Activated naive CD8-positive, alpha-beta T cell treated with anti-CD3 and anti-CD28 coated beads, Interleukin-2, amount 10 ng/mL, durations not matched to agents 7 days and 5 days (primary cell): ENCODE measurements at places on chromosomes 3 and 15. TPM values are rescaled to one million over a fixed set of nuclear protein-coding genes. Genes with fewer than 3 reads are reported as not detected.

DNA sequence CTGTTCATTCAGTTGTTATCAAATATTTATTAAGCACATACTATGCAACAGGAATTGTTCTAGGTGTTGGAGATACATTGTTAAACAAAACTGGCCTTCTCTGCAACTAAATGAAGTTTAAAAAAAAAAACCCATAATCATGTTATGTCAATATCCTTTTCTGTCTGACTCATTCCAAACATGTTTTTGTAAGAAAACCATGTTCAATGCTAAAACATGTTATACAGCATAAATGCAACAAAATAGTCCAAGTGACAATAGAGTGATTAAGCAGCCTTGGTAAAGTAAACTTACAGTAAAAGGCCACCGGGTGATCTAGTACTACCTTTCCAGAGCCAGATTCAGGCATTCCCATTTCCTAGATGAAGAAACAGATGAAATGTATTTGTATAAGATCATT lies 278.0 kb upstream of the NECTIN3 start:
- no peak overlapping the region for H3K4me3 ChIP-seq
- H3K36me3 ChIP-seq = no peaks in the 10 kb centered on the region
- no peak overlapping the region for H3K27ac ChIP-seq
- no peak for DNase-seq
- H3K4me1 ChIP-seq = no peaks in the 10 kb centered on the region

The MFGE8 gene
- total RNA-seq = 100 TPM

- H3K36me3 ChIP-seq = peaks cover 6% of the 10 kb centered on the region
- peak within 1 kb of the TSS; percentile 86 for H3K27ac ChIP-seq
Observed at GRCh38 chr3:52056521-52056967, at the start of gene DUSP7. DUSP7 (minus strand) TSS chr3:52056571; CDS start chr3:52056366, 205 bp downstream.

- no peaks in the 10 kb centered on the region for H3K36me3 ChIP-seq
- H3K4me1 ChIP-seq = no peaks in the 10 kb centered on the region
Observed at GRCh38 chr3:23566499-23566898, 239.3 kb upstream of the UBE2E1 start.

DNA sequence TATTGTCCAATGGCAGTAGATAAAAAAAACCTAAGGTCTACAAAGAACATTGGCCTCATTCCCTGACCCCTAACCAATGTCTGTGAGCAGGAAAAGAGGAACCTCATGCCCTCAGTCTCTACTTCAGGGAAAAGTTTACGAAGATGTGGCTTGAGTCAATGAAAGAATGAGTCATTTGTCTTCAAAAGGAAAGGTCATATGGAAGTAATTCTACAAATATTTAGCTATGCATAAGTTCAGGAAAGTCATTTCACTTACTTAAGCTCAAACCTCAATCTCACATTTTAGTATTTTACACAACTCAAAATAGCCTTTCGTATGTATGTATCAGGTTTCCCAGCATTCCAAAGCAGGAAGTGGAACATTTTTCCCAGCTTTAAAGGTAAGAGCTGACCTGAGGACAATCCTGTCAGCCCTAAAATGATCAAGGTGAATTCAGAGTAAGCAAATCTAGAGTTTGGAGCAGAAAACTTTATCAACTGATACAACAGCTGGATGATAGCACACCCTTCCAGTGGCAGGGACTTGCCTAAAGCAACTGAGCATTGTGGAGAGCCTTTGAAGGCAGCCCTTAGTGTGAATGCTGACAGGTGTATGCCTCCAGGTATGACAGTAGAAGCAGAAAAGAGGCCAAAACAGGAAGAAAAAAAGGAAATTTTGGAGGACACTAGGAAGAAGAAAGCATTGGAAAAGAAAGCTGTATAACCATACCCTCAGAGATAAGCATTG lies 53.9 kb upstream of the ACKR4 start:
- DNase-seq = no peak
- H3K27me3 ChIP-seq = no peaks in the 10 kb centered on the region
- peaks cover 26% of the 10 kb centered on the region for H3K4me1 ChIP-seq

GRCh38 chr3:186217820-186218164 lies 108.9 kb upstream of the ETV5 start:
- H3K27me3 ChIP-seq = peaks cover 10% of the 10 kb centered on the region
- peaks cover 16% of the 10 kb centered on the region for H3K4me1 ChIP-seq
- peak overlapping the region; percentile 22 for H3K27ac ChIP-seq

The ARID3B gene
- total RNA-seq = 39.4 TPM

- H3K27me3 ChIP-seq = peaks cover under 1% of the 10 kb centered on the region
Observed at GRCh38 chr3:170868577-170869238, 1.3 kb downstream of the RPL22L1 start.

- peaks cover 31% of the 10 kb centered on the region for H3K36me3 ChIP-seq
- no peaks in the 10 kb centered on the region for H3K27me3 ChIP-seq
- H3K27ac ChIP-seq = peak overlapping the region; percentile 93
- peaks cover 35% of the 10 kb centered on the region for H3K4me1 ChIP-seq
- peak; percentile 55 for DNase-seq
Observed at GRCh38 chr3:187012609-187013051, 82.3 kb downstream of the ST6GAL1 start.

DNA sequence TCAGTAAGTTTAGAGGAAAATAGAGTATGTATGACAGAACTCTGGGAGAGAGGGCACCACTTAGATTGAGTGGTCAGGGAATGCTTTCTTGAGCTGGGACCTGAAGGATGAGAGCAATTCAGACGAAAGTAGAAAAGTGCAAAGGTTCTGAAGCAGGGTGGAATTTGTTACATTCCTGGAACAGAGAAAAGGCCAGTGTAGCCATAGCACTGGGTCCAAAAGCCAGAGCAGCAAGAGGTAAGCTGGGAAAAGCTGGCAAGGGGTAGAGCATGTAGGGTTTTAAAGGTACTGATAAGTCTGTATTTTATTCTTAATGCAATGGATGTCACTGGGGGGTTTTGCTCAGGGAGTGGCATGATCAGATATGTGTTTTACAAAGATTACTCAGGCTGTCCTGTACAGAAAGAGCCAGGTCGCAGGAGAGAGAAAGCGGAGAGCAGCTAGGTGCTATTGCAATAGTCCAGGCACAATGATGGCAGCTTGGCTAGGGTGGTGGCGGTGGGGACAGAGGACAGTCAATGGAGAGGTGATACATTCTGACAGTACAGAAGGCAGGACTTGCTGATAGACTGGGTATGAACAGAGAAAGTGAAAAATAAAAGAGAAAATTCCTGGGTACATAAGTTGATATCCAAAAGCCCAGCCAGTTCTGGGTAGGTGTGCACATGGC lies 17.0 kb downstream of the FSTL1 start:
- no peaks in the 10 kb centered on the region for H3K36me3 ChIP-seq
- peaks cover 2% of the 10 kb centered on the region for H3K27me3 ChIP-seq
- H3K4me1 ChIP-seq = no peaks in the 10 kb centered on the region

- H3K4me1 ChIP-seq = peaks cover 26% of the 10 kb centered on the region
- H3K4me3 ChIP-seq = no peak overlapping the region
- no peak overlapping the region for H3K27ac ChIP-seq
- no peaks in the 10 kb centered on the region for H3K27me3 ChIP-seq
Observed at GRCh38 chr15:52466134-52466701, 62.5 kb downstream of the MYO5A start.

DNA sequence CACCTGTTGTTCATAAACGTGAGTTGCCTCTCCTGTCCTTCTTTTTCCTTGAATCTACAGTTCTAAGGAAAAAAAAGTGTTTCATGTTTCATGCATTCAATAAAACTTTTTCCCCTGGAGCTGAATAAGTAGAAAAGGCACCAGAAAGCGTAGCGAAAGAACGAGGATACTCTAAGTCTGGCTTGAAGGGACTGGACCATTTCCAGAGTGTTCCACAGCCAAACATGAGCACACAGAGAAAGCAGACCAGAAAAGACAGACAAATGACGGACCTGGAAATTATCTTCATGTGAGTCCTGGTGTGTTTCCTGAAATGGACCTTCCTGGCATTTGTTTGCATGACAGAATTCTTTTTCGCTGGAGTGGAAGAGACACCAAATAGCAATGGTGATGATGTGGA lies 204.7 kb downstream of the SV2B start:
- H3K36me3 ChIP-seq = peaks cover 16% of the 10 kb centered on the region
- DNase-seq = no peak
- H3K27me3 ChIP-seq = peaks cover 8% of the 10 kb centered on the region
- H3K4me3 ChIP-seq = no peak overlapping the region
- peaks cover 66% of the 10 kb centered on the region for H3K4me1 ChIP-seq
- H3K27ac ChIP-seq = no peak overlapping the region

- peaks cover 4% of the 10 kb centered on the region for H3K4me1 ChIP-seq
- H3K4me3 ChIP-seq = no peak overlapping the region
- no peak for DNase-seq
- peaks cover 12% of the 10 kb centered on the region for H3K36me3 ChIP-seq
- no peak overlapping the region for H3K27ac ChIP-seq
Observed at GRCh38 chr3:47428662-47429061, 47.1 kb downstream of the SCAP start.

- peaks cover 22% of the 10 kb centered on the region for H3K36me3 ChIP-seq
- no peak overlapping the region for H3K4me3 ChIP-seq
- DNase-seq = no peak
- H3K27ac ChIP-seq = no peak overlapping the region
Observed at GRCh38 chr15:40731034-40731433, 24.0 kb downstream of the RMDN3 start.

GRCh38 chr3:159502986-159503385 lies 485.6 kb upstream of the IL12A start:
- H3K36me3 ChIP-seq = no peaks in the 10 kb centered on the region
- no peaks in the 10 kb centered on the region for H3K27me3 ChIP-seq
- H3K4me1 ChIP-seq = no peaks in the 10 kb centered on the region

DNA sequence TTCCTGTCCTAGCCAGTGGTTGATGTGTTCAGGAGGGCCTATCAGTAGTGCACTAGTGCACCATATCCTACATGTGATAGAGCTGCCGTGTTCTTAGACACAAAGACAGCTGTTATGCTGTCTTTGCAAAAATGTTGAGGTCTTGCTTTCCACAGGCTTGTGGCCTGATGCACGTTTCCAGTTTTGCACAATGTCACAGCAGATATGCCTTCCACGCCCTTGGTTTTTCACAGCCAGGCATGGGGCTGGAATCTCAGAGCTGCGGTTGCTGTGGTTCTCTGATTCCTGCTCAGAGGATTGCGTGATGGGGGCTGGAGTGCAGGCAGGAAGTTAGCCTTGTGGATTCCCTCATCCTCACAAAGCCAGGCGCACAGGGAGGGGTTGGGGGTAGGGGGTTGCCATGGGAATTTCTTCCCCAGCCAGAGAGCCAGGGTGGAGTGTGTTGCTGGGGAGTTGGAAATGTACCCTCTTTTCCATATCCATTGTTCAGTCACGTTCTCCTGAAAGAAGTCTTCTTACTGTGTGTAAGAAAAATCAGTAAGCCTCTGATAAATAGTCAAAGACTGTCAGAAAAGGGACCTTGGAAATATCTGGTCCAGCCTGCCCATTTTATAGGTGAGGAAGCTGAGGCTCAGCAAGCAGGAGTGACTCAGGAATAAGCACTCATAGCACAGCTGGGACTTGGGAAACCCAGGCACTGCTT lies 79.4 kb downstream of the SMAD3 start:
- no peak for DNase-seq
- peaks cover 2% of the 10 kb centered on the region for H3K27me3 ChIP-seq
- no peak overlapping the region for H3K27ac ChIP-seq
- peaks cover 5% of the 10 kb centered on the region for H3K36me3 ChIP-seq

DNA sequence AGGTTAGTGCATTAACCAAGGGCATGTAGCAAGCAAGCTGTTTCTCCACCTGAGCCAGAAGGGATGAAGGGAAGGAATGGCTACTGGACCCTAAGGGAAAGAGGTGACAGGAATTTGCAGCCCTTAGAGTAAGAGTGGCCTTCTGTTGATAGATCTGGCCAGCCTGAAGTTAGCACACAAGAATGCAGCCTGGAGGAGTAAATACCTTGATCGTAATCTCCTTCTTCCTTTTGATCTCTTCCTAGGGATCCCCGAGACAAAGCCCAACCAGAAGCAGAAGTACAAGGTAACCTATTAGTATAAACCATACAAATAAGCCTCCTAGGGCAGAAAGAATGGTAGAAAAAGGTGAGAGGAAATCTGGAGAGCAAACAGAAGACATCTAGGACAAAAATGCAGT lies 134.6 kb downstream of the ATP8B4 start:
- peaks cover 3% of the 10 kb centered on the region for H3K27me3 ChIP-seq
- no peak overlapping the region for H3K4me3 ChIP-seq
- DNase-seq = no peak
- peaks cover 37% of the 10 kb centered on the region for H3K36me3 ChIP-seq
- no peak overlapping the region for H3K27ac ChIP-seq
- no peaks in the 10 kb centered on the region for H3K4me1 ChIP-seq

The CASR gene
- total RNA-seq = not detected

DNA sequence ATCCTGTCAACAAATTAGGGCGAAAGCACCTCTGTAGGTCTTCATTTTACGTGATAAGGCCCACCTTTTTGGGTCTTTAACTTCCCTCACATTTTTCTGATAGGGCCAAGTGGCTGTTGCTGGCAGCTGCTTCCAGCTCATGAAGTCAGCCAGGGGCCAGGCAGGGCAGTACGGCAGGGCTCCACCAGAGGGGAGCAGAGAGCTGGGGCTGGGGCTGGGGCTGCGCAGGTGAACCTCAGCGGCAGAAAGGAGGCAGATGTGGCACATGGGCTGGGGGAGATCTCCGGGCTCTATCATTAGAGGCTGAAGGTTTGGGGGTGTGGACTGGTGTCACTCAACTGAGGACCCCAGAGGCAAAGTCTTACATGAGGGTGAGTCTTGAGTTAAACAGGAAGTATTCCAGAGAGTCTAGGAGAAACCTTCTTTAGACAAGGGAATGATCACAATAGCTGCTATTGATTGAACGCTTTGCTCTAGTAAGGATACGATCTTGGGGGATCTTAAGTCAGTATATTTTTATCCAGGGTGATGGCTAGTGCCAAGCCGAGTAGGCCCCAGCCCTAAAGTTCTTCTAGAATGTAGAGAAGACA lies 62.8 kb upstream of the MEX3B start:
- DNase-seq = peak; percentile 87
- peaks cover 10% of the 10 kb centered on the region for H3K4me1 ChIP-seq
- H3K27ac ChIP-seq = peak overlapping the region; percentile 35

DNA sequence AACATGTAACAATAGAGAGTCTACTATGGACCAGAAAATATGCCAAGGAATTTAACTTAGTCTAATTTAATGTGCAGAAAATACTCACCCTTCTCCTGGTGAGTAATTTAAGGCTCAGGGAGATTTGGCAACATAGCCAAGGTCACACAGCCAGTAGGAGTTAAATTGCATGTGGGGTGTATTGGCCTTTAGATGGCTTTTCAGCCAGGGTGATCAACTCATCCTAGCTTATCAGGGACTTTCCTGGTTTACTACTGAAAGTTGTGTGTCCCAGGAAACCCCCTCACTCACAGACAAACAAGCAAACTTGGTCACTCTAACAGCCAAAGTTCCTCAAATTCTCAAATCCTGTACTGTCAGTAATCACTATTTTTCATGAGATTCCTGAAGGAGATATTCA lies 2.6 kb upstream of the SLC9A9 start:
- no peak overlapping the region for H3K4me3 ChIP-seq
- no peak overlapping the region for H3K27ac ChIP-seq
- no peak for DNase-seq

The KBTBD8 gene
- 9.2 TPM for total RNA-seq

The COL6A5 gene
- not detected for total RNA-seq

DNA sequence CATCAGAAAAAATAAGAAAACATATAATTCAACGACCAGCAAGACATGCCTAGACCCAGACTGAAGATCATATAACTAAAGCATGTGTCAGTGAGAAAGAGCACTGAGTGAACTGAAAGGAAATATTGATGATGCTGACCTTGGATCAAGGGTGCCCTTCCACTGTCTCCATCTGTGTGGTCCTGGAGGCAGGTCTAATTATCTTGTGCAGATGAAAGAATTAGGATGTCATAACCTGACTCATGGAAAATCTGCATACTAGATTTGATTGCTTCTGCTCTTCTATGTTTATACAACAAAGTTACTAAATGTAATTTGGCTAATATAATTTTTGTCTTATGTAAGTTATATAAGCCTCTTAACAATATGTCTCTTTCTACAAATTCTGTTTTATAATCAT lies 264.6 kb upstream of the TGFBR2 start:
- H3K27ac ChIP-seq = no peak overlapping the region
- H3K4me1 ChIP-seq = peaks cover 23% of the 10 kb centered on the region
- H3K4me3 ChIP-seq = no peak overlapping the region
- peaks cover 30% of the 10 kb centered on the region for H3K36me3 ChIP-seq
